ENCODE measurements at places on chromosomes 1 and 21. TPM values are rescaled to one million over a fixed set of nuclear protein-coding genes. Genes with fewer than 3 reads are reported as not detected.

NTRK1 gene
- total RNA-seq, result 3.8 TPM

NPHP4 gene
- total RNA-seq, result 9.4 TPM

KCNE2 gene
- total RNA-seq, result 1.7 TPM

VPS72 gene
- total RNA-seq, result 47.5 TPM

CSMD2 gene
- 0.24 TPM for total RNA-seq
